ENCODE measurements at places on chromosomes 7 and 10. TPM values are rescaled to one million over a fixed set of nuclear protein-coding genes. Genes with fewer than 3 reads are reported as not detected.

DNA sequence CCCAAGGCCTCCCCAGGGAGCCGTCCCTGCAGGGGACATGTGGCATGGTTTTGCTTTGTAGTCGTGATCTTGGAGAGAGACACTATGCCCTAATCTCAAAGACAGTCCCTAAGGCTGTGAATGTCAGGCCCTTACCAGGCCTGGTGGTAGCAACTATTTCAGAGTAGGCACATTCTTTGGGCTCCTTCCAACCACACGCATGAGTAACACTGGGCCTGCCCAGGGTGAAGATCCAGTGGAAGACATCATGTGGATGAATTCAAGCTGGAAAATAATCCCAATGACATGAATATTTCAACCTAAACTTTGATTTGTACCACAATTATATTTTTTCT is 39.5 kb upstream of the INSIG1 start:
- peak; percentile 64 for DNase-seq

DNA sequence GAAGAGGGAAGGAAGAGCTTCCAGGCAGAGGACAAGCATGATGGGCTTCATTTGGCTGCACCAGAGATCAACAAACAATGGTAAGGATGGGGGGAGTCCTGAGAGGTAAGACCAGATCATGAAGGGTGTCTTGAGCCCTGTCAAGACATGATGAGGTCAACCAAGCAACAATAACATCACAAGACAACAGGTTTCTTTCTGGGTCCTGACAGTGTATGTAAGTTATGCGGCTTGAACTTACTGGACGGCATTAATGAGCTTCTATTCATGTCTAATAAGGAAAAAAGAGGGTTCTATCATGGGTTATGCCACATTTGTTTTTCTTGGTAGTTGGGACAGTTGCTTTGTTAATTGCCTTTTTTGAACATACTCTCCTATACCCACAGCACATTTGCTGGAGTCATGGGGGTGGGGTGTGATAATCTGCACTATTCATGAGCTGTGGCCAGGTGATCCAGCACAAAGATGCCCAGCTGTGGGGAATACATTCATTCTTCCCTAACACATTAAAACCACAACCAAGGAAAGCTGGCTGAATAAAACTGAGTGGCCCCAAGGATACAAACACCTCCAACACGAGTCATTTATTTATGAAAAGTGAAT is 168.8 kb upstream of the KLF14 start:
- no peak for DNase-seq

- DNase-seq: peak; percentile 92
Observed at GRCh38 chr10:97278491-97278989, 13.9 kb downstream of the ARHGAP19 start.

DNA sequence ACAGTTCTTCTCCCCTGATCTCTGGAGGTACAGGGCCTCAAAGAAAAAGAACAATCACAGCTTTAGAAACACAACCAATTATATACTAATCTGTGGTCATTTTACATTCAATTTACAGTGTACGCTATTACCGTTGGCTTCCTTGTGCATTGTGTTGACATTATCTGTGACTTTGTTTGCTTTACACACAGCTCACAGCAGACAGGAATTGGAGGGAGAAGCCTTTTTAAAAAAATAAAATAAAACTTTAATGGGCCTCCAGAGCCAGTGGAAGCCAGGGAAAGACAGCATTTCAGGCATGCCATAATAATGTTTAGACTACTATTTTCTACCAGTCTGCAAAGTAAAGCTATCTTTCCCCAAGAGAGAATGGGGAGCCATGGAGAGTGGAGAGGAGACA is 179.0 kb upstream of the ADO start:
- no peak for DNase-seq

GARIN1A gene
- total RNA-seq: 0.10 TPM

GRCh38 chr10:73485320-73485719 is 10.5 kb downstream of the PPP3CB start:
- peak; percentile 40 for DNase-seq

GIMAP8 gene
- 12.2 TPM for total RNA-seq

CALML3 gene
- 9.4 TPM for total RNA-seq

DNA sequence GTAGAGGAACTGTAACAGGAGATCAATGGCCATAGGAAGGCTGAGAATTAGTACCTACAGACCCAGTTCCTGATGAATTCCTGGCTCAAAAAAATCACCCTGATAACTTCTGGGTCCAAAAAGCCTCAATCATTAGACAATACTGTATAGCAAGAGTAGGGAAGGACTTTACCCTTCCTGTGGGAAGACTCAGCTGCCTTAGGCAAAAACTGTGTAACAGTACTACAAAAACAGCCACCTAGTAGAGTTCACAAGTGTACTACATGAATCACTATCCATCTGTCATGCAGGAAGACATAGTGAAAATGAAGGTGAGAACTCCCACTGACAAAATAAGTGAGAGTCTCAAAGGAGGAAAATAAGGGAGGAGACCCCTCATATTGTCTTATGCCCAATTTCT is 47.6 kb downstream of the MAP3K8 start:
- no peak for DNase-seq

NAT16 gene
- total RNA-seq: not detected

- DNase-seq: no peak
Observed at GRCh38 chr10:132066812-132067211, 1.1 kb downstream of the JAKMIP3 start.

DNA sequence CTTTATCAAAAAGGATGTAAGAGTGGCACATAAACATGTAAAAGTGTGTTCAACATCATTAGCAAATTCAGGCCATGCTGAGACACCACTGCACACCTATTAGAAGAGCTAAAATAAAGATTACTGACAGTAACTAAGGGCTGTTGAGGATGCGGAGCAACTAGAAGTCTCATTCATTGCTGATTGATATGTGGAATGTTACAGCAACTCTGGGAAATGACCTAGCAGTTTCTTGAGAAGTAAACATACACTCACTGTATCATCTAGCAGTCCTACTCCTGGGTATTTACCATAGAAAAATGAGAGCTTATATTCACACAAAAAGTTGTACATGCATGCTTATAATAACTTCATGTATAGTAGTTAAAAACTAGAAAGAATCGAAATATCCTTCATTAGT is 77.3 kb downstream of the CCSER2 start:
- DNase-seq: no peak

CLDN4 gene
- total RNA-seq: 24.3 TPM

GRCh38 chr10:46018453-46019176 is 11.8 kb downstream of the NCOA4 start:
- no peak for DNase-seq

GRCh38 chr7:92028686-92029085 is 88.0 kb downstream of the AKAP9 start:
- DNase-seq: no peak

GPC2 gene
- 5.7 TPM for total RNA-seq

- DNase-seq: no peak
Observed at GRCh38 chr10:53786236-53786900, 1013.8 kb upstream of the MBL2 start.

ACHE gene
- 112 TPM for total RNA-seq

ATOH7 gene
- total RNA-seq: 0.82 TPM

GRCh38 chr7:50306494-50307367 is 2.2 kb downstream of the IKZF1 start:
- no peak for DNase-seq

SNCG gene
- 1.6 TPM for total RNA-seq

GRCh38 chr7:44561962-44562621 is 11.6 kb downstream of the DDX56 start:
- DNase-seq: peak; percentile 11

DNA sequence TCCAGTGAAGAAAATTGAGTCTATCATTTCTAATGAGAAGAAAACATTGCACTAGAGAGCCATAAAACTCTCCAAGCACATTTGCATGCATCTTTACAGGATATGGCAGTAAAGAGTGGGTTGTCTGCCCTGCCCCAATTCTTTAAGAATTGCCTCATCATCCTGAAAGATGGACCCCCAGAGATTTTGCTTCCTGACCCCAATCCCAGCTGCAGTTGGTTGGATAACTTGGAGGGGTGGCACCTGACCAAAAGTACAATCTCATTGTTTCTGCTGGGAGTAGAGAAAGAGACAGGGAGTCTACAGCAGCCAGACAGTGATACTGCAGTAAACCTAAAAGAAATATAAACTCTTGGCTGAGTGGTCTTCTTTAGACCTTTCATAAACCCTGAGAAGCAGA is 49.1 kb upstream of the ADCY1 start:
- DNase-seq: peak; percentile 73

DNA sequence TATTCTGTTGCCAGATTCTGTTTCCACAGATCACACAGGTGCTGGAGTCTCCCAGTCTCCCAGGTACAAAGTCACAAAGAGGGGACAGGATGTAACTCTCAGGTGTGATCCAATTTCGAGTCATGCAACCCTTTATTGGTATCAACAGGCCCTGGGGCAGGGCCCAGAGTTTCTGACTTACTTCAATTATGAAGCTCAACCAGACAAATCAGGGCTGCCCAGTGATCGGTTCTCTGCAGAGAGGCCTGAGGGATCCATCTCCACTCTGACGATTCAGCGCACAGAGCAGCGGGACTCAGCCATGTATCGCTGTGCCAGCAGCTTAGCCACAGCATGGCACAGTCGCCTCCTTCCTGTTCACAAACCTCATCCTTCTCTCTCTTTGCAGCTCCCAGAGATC is 237.5 kb upstream of the PRSS1 start:
- no peak for DNase-seq

GRCh38 chr10:63355682-63356081 is 110.1 kb downstream of the JMJD1C start:
- DNase-seq: no peak

DNA sequence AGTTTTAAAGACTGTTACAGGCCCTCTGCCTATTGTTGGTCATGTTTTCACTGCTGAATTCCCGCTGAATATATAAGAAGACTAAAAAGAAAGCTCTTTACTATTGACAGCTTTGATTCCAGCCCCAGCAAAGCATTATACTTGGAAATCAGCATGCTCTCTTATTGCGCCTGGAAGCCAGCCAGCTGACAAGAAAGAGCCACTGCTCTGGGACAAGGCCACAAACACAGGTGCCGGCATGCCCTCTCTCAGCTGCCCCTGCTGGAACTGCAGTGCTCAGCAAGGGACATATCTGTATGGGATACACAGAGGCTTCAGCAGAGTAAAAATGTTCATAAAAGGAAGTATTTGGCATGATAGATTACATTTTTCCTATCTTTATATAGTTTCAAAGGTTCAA is 523.9 kb downstream of the ADRA2A start:
- peak; percentile 58 for DNase-seq

- no peak for DNase-seq
Observed at GRCh38 chr10:77355844-77356243, 281.8 kb downstream of the KCNMA1 start.

RBP4 gene
- 2.8 TPM for total RNA-seq

GRCh38 chr10:51876503-51876902 is 177.1 kb upstream of the CSTF2T start:
- DNase-seq: peak; percentile 58

- DNase-seq: peak; percentile 19
Observed at GRCh38 chr7:72326365-72326764, 85.8 kb downstream of the CALN1 start.

SFTPA1 gene
- total RNA-seq: not detected

GRCh38 chr10:89750441-89750840 is 49.1 kb downstream of the KIF20B start:
- no peak for DNase-seq

DNA sequence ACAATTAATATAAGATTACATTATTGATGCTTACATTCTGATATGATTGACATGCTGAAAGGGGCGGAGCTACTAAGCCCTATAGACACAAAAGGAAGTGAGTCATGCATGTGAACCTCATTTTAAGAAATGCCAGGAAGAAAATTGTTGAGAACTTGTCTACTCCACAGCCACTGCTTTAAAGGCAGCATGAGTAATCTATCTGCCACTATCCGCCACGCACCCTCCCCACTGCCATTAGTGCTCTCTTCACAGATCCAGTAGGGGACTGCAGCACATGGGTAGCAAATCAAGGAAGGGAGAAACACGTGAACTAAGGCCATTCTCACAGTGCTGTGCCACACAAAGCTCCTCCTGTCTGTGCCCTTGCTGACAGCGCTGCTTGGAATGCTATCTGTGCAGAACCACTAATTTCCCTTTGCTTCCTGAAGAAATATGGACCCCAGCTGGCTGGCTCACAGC is 524.8 kb downstream of the GRM8 start:
- DNase-seq: no peak

- no peak for DNase-seq
Observed at GRCh38 chr10:7260912-7261311, 149.9 kb downstream of the SFMBT2 start.

TMEM176A gene
- 13.6 TPM for total RNA-seq

- DNase-seq: peak; percentile 47
Observed at GRCh38 chr10:98074315-98074911, 44.0 kb upstream of the CRTAC1 start.

RAMP3 gene
- 8.8 TPM for total RNA-seq

- DNase-seq: no peak
Observed at GRCh38 chr10:1643908-1644179, 93.5 kb downstream of the ADARB2 start.

KCNMA1 gene
- 34.3 TPM for total RNA-seq

NACAD gene
- total RNA-seq: 5.1 TPM

SPDYE9 gene
- not detected for total RNA-seq

DNA sequence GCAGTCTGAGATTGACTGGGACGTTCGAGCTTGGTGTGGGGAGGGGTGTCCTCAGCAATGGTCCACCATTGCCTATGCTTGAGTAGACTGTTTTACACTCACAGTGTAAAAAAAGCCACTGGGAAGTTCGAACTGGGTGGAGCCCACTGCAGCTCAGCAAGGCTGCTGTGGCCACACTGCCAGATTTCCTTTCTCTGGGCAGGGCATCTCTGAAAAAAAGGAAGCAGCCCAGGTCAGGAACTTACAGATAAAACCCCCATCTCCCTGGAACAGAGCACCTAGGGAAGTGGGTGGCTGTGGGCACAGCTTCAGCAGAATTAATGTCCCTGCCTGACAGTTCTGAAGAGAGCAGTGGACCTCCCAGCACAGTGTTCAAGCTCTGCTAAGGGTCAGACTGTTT is 80.3 kb downstream of the BICC1 start:
- DNase-seq: no peak

GRCh38 chr7:20240080-20240926 is 23.1 kb upstream of the MACC1 start:
- DNase-seq: no peak

GRCh38 chr10:108375691-108376090 is 1211.2 kb upstream of the SORCS1 start:
- no peak for DNase-seq

DNA sequence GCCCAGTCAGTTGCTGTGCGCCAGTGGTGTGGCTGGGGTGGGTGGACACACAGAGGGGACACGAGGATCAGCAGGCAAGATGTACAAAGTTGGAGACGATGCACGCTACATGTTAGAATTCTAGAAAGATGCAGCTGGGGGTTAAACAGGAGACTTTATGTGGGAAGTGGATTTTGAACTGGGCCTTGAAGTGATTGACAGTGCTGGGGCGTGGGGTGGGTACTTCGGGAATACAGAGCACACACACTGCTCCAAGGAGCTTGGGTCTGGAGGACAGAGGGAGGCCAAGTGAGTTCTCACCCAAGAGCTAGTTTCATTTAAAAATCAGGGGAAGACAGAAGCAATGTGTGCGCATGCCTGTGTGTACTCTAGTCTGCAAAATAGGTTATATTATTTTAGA is 87.1 kb downstream of the CREM start:
- no peak for DNase-seq

FAM221A gene
- 2.7 TPM for total RNA-seq

GRCh38 chr10:130954326-130954905 is 357.1 kb downstream of the TCERG1L start:
- no peak for DNase-seq

TMEM176B gene
- total RNA-seq: 27.5 TPM

All from tongue (tissue), 3 donors.